ENCODE measurements at places on chromosomes 4 and X. TPM values are rescaled to one million over a fixed set of nuclear protein-coding genes. Genes with fewer than 3 reads are reported as not detected.

GRCh38 chrX:68714856-68715255 lies 67.4 kb downstream of the STARD8 start:
- DNase-seq, result no peak

GRCh38 chrX:40131654-40132337 lies 34.0 kb upstream of the BCOR start:
- no peak for DNase-seq

NXF2B gene
- polyA plus RNA-seq, result not detected

PABPC4L gene
- polyA plus RNA-seq, result 0.18 TPM

- no peak for DNase-seq
These were observed 136.2 kb upstream of the RPS6KA3 start for GRCh38 chrX:20402956-20403355.

GRCh38 chrX:68332201-68332731 lies 101.0 kb downstream of the OPHN1 start:
- DNase-seq, result no peak

DNA sequence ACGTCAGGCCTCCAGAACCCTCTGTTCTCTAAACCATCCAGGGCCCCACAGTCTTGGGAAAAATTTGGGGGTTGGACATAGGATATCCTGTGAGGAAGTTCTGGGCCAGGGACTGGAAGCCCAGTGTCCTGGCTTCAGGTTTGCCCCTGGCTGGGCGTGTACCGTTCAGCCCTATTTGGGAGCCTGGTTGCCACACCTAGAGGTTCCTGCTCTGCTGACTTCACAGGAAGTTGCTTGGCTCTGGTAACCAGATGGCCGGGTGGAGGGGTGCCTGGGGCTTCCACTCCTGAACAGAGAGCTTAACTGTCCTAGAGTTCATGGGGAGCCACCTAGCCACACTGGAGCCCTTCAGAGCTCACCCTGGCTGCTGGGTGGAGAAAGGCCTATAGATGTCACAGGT lies 1.1 kb downstream of the TAFAZZIN start:
- no peak for DNase-seq

- no peak for DNase-seq
These were observed 14.2 kb downstream of the GRPR start for GRCh38 chrX:16137416-16138107.

MND1 gene
- 4.9 TPM for polyA plus RNA-seq

GRCh38 chr4:85086721-85087120 lies 120.2 kb upstream of the WDFY3 start:
- DNase-seq, result no peak

GRCh38 chr4:8910822-8911315 lies 39.2 kb upstream of the HMX1 start:
- no peak for DNase-seq

RGN gene
- polyA plus RNA-seq, result not detected
